Activated CD4-positive, alpha-beta T cell treated with anti-CD3 and anti-CD28 coated beads, Interleukin-2, amount 10 ng/mL, durations not matched to agents 7 days and 5 days (primary cell): ENCODE measurements at places on chromosomes 16 and 17.
A peak's percentile ranks its signal among the peaks of the same experiment; 100 is the strongest.

GRCh38 chr17:74012465-74012864 is 191.0 kb upstream of the RPL38 start:
- DNase-seq: peak; percentile 73

DNA sequence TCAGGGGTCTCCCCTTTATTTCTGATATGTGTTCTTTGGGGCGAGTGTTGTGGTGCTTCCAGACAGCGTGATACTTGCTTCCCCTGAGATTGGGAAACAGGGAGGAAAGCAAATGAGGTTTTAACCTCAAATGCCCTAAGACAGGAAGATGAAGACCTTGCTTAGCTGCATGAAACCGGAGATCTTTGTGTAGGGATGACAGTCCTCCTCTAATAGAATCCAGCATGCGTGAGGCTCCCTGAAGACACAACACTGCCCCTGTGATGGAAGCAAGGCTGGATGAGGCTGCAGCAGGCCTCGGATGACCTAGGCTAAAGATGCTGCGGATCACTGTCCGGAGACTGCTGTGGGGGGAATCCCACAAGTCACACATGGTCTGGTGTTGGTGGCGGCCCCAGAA is 491.0 kb downstream of the CDH13 start:
- DNase-seq: no peak

- no peak for DNase-seq
Measured at GRCh38 chr16:81401035-81401950, 43.3 kb upstream of the CMIP start.

DNA sequence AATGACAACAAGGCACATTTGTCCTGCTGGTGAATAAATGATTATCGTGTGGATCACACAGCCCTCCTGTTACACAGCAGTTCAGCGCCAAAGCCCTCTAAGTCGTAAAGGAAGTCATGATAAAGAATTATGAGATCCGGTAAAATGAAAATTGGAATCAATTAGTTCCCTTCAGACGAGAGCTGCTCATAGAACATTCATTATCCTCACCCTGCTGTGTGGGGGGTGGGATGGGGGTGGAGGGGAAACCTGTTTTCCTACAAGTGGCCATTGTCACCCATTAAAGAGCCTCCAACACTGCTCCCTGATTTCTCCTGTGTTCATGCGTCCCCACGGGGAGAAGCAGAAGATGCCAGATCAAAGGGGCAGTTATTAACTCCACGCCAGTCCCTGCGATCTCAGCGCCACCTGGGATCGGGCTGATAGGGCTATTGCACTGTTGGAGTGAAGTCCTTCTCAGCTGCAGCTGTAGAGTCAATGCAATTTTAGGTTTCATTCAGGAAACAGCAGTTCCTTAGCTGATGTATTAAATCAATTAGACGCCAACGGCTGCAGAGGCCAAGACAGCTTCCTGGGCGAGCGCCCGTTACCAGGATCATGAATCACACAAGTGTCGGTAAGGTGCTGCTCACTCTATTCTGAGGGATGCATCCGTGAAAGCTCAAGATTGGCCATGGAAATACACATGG is 19.2 kb upstream of the CACNG4 start:
- no peak for DNase-seq

DNA sequence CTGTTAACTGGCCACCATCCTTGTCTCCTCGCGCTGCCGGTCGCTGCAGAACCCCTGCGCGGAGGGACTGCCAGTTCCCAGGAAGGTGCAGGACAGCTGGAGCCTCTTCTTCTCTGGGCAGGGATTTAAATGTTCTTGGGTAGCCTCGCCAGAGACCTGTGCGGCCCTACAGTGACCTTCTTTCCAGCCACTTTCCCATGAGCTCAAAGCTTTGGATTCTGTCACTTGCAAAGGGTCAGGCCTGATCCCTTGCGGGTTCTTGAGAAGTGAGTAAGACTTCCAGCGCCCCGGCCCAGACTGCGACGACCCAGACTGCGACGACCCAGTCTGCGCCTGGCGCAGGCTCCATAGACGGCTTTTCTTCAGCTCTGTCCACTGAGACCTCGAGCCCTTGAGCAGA is 1.4 kb upstream of the SLFN5 start:
- peak; percentile 25 for DNase-seq

- DNase-seq: peak; percentile 24
Measured at GRCh38 chr17:2238432-2239169, 65.0 kb downstream of the SMG6 start.
